ENCODE measurements at places on chromosomes 13 and 19.

DNA sequence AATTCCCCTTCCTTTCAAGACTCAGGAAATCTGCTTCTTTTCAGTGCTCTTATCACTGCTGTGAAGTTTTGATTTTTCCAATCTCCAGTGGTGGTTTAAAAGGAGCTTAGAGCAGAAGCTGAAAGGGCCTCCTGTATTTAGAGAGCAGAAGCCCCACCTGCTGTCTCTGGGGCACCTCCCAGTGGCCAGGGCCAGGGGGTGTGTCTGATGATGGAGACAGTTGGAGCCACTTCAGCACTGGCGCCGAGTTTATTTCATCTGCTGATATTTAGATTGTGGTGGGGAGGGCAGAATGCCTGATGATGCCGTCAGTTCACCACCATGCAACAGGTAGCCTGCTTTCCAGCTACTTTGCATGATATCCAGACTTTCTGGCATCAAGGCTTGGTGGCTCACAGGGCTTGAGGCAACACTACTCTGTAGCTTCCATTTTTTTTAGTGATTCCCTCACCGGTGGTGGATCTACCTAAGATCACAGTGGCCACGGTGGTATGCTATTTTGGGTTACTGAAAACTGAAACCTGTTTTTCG is 371.9 kb downstream of the KCNRG start:
- peak; percentile 0 for DNase-seq

GRCh38 chr19:8498295-8498694 is 4.1 kb downstream of the PRAM1 start:
- DNase-seq: no peak

DNA sequence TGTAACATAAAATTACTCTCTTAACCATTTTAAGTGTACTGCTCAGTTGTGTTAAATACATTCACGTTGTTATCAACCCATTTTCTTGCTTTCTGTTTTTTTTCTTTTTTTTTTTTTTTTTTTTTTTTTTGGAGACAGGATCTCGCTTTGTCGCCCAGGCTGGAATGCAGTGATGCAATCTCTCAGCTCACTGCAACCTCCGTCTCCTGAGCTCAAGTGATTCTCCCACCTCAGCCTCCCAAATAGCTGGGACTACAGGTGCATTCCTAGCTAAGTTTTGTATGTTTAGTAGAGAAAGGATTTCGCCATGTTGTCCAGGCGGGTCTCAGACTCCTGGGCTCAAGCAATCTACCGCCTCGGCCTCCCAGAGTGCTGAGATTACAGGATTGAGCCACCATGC is 42.5 kb upstream of the C13orf42 start:
- DNase-seq: no peak

DNA sequence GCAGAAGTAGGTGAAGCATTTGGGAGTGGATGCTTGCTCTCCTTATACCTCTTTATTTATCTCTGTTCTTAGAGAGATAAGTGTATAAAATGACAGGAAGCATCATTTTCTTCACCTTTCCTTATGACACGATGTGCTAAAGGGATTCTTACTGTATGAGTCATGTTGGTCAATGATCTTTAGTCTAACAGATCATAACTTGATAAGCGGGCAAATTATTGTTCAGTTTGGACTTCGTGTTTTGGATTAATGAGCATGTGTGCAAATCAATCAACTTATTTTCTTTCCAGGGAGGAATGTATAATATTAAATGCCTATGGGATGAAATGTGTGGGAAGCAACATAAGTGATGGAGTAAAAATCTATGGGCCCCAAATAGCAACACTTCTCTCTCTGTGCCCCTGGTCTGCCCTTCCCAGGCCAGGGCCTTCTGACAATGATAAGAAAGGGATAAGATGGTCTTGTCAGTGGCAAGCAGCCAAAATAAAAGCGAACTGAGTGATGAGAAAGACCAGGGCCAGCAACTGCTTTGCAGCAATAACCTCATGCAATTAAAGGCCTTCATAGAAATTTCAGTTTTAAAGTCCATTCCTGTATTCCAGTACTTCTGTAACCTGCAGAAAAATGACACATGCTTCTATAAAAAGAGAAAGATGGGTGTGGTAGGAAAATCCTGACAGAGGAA is 61.4 kb downstream of the SLC10A2 start:
- DNase-seq: no peak

DNA sequence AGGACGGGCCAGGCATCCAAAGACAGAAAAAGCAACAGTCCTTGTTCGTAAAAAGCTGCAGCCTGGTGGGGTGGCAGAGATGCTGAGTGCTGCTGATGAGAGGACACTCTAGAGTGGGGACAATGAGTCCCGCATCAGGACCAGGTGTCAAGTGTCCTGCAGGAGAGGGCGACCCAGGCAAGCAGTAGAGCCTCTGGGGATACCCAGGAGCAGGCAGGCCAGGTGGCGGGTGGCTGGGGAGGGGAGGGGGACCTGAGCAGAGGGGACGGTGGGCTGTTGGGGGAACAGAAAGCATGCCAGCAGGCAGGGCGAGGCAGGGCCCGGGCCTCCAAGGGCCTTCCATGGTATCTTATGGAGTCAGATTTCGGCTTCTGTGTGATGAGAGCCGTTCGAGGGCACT is 35.8 kb downstream of the GGACT start:
- no peak for DNase-seq

DNA sequence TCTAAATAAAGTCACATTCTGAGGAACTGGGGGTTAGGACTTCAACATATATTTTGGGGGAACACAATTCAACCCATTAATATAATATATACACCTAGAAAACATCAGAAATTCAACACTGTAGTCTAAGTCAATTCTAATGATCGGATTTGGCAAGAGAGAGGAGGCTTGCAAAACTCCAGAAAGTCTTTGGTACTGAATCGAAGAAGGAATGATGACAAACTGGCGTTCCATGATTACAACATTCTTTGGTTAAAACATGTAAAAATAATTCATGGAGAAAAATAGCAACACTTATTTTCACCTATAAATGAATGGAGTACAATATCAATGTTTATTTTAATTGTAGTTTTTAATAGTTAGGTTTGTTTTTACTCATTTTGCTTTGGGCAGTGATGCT is 62.4 kb downstream of the MBNL2 start:
- no peak for DNase-seq

GRCh38 chr13:26228096-26228495 is 6.0 kb upstream of the RNF6 start:
- no peak for DNase-seq

DNA sequence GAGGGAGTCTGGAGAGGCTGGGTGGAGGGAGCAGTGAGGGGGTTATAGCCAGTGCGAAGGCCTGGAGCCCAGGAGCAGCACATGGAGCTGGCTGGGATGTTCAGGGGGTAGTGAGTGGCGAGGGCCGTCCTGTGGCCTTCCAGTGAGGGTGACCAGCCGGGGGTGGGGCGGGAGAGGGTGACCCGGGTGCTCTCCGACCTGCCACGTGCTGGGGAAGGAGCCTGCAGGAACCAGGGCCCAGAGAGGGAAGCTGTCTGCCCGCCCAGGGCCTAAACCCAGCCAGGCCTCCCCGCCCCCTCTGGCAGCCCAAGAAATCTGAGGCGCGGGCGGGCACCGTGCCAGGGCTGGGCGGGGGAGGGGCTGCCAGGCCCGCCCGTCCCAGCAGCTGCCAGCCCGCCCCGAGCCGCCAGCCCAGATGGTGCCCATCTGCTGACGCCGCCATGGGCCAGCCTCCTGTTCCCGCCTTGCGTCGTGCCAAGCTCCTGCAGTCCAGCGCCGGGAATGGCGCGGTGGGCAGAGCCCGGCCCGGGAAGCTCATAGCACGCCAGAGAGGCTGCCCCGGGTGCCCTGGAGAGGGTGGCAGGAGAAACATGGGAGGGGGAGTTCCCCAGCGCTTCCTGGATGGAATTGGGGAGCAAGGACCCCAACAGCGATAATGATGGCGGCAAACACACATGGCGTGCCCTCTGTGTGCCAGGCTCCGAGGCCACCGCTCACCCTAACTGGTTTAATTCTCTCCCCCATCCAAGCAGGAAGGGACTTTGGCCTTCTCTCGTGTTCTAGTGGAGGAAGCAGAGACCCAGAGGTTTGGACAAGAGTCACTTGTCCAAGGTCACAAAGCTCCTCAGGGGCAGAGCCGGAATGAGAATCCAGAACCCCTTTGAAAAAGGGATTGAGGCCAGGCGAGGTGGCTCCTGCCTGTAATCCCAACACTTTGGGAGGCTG is 21.5 kb downstream of the NFIC start:
- no peak for DNase-seq

DNA sequence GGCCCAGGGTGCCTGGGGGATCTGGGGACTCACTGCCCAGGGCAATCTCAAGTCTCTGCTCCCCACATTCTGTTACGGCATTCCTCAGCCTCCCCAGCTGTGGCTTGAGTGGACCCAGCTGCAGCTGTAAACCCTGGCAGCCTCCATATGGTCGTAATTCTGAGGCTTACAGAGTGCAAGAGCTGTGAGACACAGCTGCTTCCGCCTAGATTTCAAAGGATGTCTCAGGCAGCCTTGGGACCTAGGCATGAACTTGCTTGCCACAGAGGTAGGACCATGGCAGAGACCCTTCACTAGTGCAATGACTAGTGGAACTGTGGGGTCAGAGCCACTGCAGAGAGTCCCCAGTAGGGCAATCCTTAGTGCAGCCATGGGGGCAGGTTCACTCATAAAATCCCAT is 297.5 kb downstream of the ENOX1 start:
- no peak for DNase-seq

DNA sequence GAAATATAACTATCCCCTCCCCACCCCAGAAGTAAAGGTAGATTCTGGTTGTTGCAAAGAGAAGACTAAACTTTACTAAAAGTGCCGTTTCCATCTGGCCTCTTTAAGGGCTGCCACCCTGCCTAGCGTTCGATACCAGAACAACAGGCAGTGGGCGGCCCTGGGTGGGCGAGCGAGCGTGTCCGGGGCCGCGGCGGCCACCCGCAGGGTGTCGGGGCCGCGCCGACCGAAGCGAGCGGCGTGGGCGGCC is 2.6 kb downstream of the FGF9 start:
- DNase-seq: no peak

DNA sequence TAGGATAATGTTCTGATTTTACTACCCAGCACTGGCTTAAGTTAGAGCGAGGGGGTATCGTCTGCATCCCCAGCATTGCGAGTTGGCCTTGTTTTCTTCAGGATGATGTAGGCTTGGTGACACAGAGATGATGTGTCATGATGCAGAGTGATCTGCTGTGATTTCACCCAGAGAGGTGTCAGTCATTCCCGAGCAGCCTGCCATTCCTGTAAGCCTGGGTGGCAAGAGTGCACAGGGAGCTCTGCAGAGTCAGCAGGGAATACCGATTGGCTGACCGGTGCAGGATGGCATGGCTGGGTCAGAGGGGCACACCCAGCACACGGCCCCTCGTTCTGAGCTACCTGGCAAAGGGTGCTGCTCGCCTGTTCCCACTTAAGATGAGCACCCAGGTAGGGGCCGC is 15.8 kb upstream of the GJB6 start:
- no peak for DNase-seq

- DNase-seq: no peak
Observed at GRCh38 chr19:2333807-2334211, 5.3 kb downstream of the SPPL2B start.

GRCh38 chr19:38274739-38275138 is 10.4 kb downstream of the SPINT2 start:
- no peak for DNase-seq

- DNase-seq: no peak
Observed at GRCh38 chr19:32233091-32233490, 112.3 kb upstream of the ZNF507 start.

DNA sequence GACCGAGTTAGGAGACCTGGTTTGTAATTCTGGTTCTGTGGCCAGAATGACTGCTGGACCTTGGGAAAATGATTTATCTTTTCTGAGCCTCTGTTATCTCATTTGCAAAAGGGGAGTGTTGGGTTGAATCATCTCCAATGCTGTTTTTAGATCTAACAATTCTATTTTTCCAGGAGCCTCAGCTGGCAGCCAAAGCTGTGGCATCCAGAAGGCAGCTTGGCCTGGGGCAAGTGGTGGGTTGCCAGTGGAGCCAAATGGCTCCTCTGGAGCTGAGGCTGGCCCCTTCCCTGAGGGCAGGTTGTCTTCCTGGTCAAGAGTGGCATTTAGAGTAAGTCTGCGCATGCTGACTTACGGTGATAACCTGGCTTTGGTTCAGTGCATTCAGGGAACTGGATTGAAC is 21.3 kb downstream of the B3GLCT start:
- no peak for DNase-seq

DNA sequence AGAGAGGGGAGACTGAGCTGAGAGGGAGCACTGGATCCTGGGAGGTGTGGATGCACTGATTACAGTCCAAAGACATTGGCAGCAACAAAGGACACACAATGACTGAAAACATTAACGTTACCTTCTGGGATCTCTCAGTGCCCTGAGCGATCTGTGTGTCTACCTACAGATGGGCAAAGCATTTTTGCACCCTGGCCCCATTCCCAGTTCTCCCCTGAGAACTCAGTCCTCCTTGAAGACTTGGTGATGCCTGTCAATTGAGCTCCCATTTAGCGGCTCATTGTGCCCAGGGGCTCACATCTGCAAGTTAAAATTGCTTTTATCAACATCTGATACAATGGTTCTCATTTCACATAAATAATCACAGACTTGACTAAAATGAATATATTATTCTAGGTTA is 62.5 kb downstream of the CDADC1 start:
- DNase-seq: no peak

DNA sequence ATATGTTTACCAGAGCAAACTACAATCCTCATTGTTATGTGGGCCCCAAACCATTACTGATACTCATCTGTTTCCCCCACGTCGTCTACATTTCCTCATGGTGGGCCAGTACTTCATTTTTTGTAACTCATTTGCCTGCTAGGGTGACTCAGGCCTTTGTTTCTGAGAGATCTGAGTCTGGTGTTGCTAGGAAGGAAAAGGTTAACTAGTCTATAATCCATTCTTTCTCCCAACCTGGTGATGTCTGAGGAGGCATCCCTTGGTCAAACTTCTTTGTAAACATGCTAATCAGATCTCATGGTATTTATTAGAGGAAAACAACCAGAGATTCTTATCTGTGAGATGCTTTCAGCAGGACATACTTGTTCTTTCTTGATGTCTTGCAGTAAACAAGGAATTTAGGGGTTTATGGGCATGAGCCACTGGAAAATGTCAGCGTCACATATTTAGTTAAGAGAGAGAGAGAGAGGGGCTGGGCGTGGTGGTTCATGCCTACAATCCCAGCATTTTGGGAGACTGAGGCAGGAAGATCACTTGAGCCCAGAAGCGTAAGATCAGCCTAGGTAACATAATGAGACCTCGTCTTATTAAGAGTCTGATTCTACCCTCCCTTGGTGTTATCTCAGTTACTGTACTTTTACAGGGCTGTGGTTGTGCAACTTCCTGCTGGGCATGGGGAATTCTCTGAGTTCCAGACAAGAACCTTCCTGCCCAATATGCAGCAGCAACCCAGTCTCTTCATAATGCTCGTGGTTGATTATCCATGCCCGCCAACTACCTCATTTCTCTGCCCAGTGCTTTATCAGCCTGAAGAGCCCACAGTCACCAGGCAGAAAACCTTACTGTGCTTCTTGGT is 9.7 kb upstream of the DPRX start:
- no peak for DNase-seq

Data from stimulated activated naive CD4-positive, alpha-beta T cell (primary cell).